ENCODE measurements at places on chromosomes 2 and 18.

- DNase-seq: no peak
These were observed 96.7 kb downstream of the TMEM163 start for GRCh38 chr2:134621939-134622705.

GRCh38 chr2:15096873-15097272 lies 464.3 kb downstream of the NBAS start:
- no peak for DNase-seq

- no peak for DNase-seq
These were observed 11.4 kb downstream of the SNED1 start for GRCh38 chr2:241009601-241010530.

DNA sequence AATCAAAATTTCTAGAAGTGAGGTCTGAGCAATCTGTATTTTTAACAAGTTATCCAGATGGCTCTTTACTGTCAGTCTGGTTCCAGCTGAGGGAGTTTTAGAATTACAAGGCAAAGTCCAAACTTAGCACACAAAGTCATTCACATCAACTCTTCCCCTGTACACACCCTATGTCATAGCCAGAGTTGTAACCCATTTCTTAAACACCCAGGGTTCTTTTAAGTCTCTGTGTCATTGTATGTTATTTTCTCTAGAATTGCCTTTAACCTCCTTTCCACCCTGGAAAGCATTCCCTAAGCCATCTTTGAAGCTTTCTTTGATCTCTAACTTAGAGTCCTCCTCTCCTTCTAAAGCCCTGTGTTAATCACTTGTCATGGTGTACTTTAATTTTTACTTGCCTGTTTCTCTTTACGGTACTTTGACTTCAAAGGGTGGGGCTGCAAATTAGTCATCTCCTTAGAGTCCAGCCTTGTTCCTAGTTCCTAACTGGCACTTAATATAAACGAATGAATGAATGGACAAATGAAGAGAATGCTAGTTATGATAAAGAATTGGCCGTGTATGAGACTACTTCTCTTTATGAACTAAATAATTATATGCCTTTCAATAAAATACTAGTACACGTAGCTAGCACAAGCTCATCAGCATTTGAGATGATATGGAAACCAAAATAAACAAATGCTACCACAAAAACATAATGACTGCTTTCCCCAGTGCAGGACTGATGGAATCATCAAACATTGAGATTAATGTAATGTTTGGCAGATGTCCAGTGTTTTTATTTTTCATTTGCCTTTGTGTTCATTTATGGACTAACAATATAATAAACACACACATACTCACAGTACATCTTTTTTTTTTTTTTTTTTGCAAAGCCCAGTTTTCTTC lies 11.9 kb upstream of the ACTR3 start:
- DNase-seq: no peak

GRCh38 chr18:6150430-6150829 lies 255.1 kb upstream of the TMEM200C start:
- no peak for DNase-seq

DNA sequence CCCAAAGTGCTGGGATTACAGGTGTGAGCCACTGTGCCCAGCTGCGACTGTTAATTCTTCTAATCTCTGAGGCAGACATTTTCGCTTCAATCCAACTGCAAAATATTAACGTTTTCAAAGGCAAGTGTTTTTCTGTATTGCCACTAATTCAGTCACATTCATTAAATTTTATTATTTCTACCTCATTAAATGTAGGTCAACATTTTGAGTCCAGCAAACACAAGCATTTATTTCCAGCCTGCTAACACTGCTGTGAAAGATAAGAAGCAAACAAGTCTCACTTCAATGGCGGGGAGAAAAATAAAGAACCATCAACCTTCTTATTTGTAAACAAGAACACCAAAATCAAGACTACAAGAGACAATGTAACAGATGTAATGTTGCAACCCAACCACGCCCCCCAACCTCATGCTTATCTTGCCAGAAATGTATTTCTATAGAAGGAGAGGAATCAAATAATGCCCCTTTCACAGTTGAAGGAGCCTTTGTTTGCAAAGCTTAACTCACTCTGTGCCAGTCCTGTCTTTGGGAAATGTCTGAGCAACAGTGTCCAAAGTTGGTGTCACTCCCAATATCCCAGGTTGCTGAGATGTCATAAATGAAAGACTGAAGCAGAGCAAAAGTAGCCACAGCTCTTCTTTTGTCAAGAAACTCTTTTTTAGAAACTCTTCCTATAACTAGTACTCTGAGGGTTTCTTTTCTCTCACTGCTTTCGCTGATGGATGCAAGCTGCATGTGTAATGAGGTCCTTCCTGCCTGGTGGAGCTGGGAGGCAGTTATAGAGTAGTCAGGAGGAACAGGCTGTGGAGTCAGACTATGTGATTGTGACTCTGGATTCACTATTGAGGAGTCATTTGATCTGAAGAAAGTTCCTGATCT lies 8.6 kb downstream of the DOCK10 start:
- no peak for DNase-seq

DNA sequence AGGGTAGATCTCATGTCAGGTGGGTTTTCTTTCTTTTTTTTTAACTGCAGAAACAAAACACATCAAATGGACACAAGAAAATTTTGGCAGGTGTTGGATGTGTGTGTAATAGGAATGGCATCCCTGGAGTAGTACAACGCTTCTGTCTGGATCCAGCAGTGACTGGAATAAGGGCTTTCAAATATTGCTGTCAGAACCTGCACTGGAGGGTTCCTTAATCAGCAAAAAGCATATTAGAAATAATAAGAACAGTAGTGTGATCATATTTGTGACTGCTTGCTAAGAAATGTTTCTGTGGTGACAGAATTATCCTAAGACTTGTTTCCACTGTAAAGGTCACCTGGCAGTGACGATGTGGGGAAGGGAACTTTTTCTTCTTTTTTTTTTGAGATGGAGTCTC lies 30.8 kb downstream of the CREG2 start:
- no peak for DNase-seq

DNA sequence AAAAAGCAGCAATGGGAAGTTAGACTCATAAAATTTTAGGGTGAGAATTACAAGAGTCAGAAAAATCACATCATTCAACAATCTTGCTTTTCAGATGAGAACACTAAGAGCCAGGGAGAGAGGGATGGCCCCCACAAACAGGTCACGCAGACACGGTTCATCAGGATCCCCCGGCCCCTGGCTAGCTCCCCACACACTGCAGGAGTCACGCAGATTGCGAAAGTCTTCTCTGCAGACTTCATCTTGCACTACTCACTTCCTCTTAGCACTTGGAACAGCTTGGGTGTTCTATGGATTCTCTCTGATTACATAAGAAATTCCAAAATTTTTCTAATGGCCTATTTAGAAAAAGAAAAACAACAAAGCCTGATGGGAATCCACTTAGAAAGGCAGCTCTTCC lies 21.6 kb upstream of the SULT1C2 start:
- DNase-seq: no peak

DNA sequence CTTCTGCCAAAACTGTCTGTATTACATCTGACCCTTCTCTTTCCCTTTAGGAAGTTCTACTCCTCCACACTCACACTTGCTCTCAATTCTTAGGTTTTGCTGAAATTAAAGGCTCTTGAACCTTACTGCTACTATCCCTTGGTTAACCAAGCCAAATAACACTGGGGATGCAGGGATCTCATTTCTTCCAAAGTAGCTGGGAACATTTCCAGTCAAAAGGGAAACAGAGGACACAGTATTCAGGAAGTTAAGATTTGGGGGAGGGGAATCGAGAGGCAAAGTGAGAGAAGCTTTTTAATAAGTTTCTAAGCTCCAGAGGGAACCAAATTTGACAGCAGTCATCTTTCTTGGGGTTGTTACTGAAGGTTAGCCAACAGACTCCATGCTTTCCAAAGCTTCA lies 6.2 kb downstream of the SEPTIN2 start:
- DNase-seq: no peak

- no peak for DNase-seq
These were observed 24.4 kb downstream of the CAPN14 start for GRCh38 chr2:31192851-31193392.

GRCh38 chr18:58097907-58098166 lies 53.8 kb downstream of the NEDD4L start:
- no peak for DNase-seq
